ENCODE measurements at places on chromosomes 3 and 15. TPM values are rescaled to one million over a fixed set of nuclear protein-coding genes. Genes with fewer than 3 reads are reported as not detected.

The FGD5 gene
- 5.3 TPM for total RNA-seq

The SLC26A6 gene
- 32.3 TPM for total RNA-seq

The ROPN1B gene
- 1.3 TPM for total RNA-seq

The SCG3 gene
- not detected for total RNA-seq

The LHFPL4 gene
- total RNA-seq = not detected

The KNG1 gene
- total RNA-seq = not detected

The RSL24D1 gene
- total RNA-seq = 127 TPM
